ENCODE measurements at places on chromosomes 2 and 18. TPM values are rescaled to one million over a fixed set of nuclear protein-coding genes. Genes with fewer than 3 reads are reported as not detected.

Gene IL36G
- total RNA-seq: not detected

Gene UXS1
- 33.9 TPM for total RNA-seq

Gene ANKRD30BL
- not detected for total RNA-seq

Gene SLC16A14
- total RNA-seq: 2.2 TPM

Gene TMEM198
- 5.3 TPM for total RNA-seq

DNA sequence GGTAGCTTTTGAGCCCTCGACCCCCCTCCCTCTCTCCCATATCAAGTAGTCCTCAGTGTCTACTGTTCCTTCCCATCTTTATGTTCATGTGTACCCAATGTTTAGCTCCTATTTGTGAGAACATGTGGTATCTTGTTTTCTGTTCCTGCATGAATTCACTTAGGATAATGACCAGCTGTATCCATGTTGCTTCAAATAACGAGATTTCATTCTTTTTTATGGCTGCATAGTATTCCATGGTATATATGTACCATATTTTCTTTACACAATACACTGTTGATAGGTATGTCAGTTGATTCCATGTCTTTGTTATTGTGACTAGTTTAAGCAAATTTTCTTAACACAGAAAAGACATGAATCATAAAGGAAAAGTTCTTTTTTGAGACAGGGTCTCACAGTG, 16.5 kb upstream of the NDUFV2 start:
- H3K4me1 ChIP-seq: peaks cover 88% of the 10 kb centered on the region
- peak overlapping the region; percentile 95 for H3K27ac ChIP-seq
- no peaks in the 10 kb centered on the region for H3K27me3 ChIP-seq
- peak overlapping the region; percentile 39 for H3K4me3 ChIP-seq

GRCh38 chr18:26429535-26430226, 118.7 kb downstream of the KCTD1 start:
- no peaks in the 10 kb centered on the region for H3K36me3 ChIP-seq
- no peak for DNase-seq
- no peaks in the 10 kb centered on the region for H3K4me1 ChIP-seq
- H3K27me3 ChIP-seq: no peaks in the 10 kb centered on the region

- no peaks in the 10 kb centered on the region for H3K27me3 ChIP-seq
- no peak overlapping the region for H3K4me3 ChIP-seq
- H3K36me3 ChIP-seq: no peaks in the 10 kb centered on the region
- H3K4me1 ChIP-seq: no peaks in the 10 kb centered on the region
These were observed 15.2 kb downstream of the KIDINS220 start for GRCh38 chr2:8822218-8822617.

GRCh38 chr18:9413576-9413975, 61.7 kb upstream of the RALBP1 start:
- H3K4me1 ChIP-seq: no peaks in the 10 kb centered on the region
- DNase-seq: no peak
- H3K4me3 ChIP-seq: no peak overlapping the region

DNA sequence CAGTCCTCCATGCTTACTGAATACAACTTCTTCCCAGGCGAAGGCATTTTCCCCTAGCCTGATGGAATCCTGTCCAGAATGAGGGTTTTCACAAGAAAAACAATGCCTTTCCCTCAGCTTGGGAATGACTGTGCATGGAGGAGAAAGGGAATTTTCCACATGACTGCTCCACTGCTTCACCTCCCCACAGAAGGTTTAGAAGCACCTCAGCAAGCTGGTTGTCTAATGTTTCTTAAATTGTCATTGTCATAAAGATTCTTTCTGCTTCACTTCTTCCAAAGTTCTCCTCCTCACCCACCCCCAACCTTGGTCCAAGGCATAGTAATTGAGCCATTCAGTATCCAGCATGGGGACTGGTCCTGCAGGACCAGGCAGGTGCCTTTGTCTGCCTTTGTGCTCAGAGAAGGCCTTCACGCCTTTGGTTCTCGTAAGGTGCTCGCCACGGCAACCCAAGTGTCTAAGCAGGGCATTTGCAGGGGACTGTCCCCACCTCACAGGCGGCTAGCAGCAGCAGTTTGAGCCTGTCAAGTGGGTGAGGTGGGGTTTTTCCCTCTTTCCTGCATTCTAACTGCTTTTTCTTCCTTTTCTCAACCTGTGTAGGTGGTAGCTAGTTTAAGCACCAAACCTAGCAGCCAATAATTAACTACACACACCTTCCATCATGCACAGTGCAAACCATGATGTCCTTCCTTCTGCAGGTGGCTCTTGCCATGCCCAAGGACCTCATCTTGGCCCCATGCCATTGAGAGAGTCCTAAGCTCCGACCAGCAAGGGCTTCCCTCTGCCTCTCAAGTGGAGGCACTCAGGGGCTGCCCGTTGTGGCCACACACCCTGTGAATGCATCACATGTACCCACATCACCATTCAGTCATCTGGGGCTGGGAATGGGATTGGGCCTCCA, 65.7 kb upstream of the BCL2L11 start:
- H3K36me3 ChIP-seq: peaks cover 4% of the 10 kb centered on the region
- DNase-seq: peak; percentile 58
- H3K27ac ChIP-seq: no peak overlapping the region
- peak overlapping the region; percentile 36 for H3K4me3 ChIP-seq
- peaks cover 58% of the 10 kb centered on the region for H3K4me1 ChIP-seq

DNA sequence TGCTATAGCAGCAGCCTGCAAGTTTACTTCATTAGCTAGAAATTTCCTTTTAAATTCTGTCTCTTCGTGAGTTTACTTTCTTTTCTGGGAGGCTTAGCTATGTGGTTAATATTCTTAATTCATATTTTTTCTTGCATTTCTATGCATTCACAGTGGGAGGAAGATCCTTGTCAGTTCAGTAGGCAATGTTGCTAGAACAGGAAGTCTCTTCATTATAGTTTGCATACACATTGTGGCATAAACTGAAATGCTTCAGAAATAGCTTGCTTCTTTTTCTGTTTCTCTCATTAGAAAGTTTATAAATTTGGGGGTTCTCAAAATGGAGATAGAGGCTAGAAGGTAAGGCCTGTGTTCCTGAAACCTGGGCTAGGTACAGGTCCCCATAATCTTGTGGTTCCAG, 8.1 kb upstream of the ARHGAP15 start:
- no peaks in the 10 kb centered on the region for H3K27me3 ChIP-seq
- peaks cover 28% of the 10 kb centered on the region for H3K4me1 ChIP-seq
- H3K27ac ChIP-seq: no peak overlapping the region
- no peaks in the 10 kb centered on the region for H3K36me3 ChIP-seq
- no peak for DNase-seq

DNA sequence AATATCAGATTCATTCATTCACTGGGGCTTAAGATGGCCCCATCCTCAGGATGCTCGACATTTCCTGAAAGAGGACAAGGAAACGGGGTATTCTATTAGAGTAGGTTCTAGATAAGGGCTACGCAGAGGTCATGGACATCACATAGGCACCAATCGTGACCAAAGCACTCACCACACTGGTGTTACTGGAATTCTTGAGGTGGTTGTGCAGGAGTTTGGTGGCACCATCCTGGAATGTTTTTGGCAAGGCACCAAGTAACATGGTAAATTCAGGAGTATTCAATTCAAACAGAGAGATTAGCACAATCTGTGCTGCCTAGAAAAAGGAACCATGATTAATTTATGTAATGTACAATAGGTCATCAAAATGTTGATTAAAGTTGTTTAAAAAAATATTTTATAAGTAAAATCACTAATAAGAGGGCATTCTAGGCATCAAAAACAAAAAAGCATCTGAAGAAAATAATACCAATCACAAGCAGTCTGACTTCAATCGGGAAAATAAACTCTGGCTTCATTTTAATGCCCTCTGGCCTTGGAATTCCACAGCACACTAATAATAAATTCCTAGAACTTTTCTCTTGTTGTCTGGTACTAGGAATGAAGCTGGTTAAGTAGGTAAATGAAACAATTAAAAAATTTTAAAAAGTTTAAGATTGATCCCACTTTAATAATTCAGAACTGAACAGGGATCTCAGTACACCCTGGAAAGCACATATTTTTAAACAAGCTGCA, 102.8 kb upstream of the TFCP2L1 start:
- H3K36me3 ChIP-seq: peaks cover 17% of the 10 kb centered on the region
- DNase-seq: no peak
- no peaks in the 10 kb centered on the region for H3K27me3 ChIP-seq
- peaks cover 5% of the 10 kb centered on the region for H3K4me1 ChIP-seq
- no peak overlapping the region for H3K4me3 ChIP-seq
- no peak overlapping the region for H3K27ac ChIP-seq

DNA sequence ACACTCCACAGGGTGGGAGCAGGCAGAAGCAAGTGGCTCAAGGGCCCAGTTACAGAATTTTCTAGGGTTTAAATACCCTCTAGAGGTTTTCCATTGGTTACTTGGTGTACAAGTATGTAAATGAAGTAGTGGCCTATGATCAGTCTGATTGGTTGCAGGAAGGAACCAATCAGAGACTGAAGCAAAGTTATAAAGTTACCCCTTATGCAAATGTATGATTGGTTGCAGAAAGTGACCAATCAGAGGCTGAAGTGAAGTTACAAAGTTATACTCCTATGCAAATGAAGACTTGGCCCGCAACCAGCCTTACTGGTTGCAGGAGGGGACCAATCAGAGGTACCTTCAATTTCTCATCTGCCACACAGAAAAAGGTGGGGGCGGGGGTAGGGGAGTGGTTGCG, 154.6 kb downstream of the INO80D start:
- H3K27ac ChIP-seq: no peak overlapping the region
- peaks cover 39% of the 10 kb centered on the region for H3K27me3 ChIP-seq
- no peak for DNase-seq
- H3K4me1 ChIP-seq: no peaks in the 10 kb centered on the region
- H3K36me3 ChIP-seq: no peaks in the 10 kb centered on the region

GRCh38 chr2:212815453-212815852, 276.9 kb upstream of the ERBB4 start:
- peaks cover 27% of the 10 kb centered on the region for H3K27me3 ChIP-seq
- H3K4me1 ChIP-seq: peaks cover 6% of the 10 kb centered on the region
- H3K27ac ChIP-seq: no peak overlapping the region

- H3K4me1 ChIP-seq: peaks cover 87% of the 10 kb centered on the region
- H3K4me3 ChIP-seq: peak overlapping the region; percentile 45
- H3K36me3 ChIP-seq: peaks cover 28% of the 10 kb centered on the region
- peak; percentile 61 for DNase-seq
These were observed 112.8 kb upstream of the SLC39A10 start for GRCh38 chr2:195543902-195544894.

DNA sequence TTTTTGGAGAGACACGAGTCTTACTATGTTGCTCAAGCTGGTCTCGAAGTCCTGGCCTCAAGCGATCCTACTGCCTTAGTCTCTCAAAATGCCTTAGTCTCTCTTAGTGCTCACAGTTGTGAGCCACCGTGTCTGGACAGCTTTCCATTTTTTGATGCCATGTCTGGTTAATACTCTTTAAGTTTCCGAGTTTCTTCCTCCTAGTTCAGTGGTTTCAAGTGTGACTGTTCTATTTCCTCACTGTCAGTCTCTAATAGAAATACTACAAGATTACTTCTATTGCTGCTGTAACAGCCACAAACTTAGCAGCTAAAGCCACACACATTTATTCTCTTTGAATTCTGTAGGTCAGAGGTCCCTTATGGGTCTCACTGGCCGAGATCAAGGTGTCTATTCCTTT, 125.1 kb upstream of the MGAT5 start:
- H3K36me3 ChIP-seq: no peaks in the 10 kb centered on the region
- DNase-seq: no peak
- no peak overlapping the region for H3K27ac ChIP-seq
- H3K27me3 ChIP-seq: no peaks in the 10 kb centered on the region

DNA sequence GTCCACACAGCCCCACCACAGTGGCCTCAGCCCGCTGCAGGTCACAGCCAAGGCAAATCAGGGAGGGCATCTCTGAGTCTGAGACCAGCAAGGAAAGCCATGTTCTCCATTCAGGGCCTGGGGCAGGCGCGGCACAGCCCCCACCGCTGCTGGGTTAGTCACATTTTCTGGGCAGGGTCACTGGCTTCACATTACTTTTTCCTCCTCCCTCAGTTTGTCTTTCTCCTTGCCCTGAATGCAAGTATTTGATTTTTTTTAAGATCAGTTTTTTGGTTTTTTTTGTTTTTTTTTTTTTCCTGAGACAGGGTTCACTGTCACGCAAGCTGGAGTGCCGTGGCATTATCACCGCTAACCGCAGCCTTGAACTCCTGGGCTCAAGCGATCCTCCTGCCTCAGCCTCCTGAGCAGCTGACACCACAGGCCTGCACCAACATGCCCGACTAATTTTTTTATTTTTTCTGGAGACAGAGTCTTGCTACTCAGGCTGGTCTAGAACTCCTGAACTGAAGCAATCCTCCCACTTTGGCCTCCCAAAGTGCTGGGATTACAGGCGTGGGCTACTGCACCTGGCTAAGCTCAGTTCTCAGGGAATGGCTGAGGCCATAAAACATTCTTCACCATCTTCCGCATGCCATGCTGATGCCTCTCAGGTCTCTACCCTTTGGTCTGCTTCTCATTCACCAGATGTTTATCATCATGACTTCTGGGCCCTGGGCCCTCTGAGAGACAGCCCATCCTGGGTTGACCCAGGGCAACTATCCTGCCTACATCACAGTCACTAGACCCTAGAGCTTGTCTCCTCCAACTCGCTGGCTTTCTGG, 628 bp upstream of the CAPG start:
- H3K36me3 ChIP-seq: no peaks in the 10 kb centered on the region
- peak overlapping the region; percentile 32 for H3K27ac ChIP-seq
- H3K4me1 ChIP-seq: peaks cover 84% of the 10 kb centered on the region
- H3K27me3 ChIP-seq: no peaks in the 10 kb centered on the region
- DNase-seq: no peak

DNA sequence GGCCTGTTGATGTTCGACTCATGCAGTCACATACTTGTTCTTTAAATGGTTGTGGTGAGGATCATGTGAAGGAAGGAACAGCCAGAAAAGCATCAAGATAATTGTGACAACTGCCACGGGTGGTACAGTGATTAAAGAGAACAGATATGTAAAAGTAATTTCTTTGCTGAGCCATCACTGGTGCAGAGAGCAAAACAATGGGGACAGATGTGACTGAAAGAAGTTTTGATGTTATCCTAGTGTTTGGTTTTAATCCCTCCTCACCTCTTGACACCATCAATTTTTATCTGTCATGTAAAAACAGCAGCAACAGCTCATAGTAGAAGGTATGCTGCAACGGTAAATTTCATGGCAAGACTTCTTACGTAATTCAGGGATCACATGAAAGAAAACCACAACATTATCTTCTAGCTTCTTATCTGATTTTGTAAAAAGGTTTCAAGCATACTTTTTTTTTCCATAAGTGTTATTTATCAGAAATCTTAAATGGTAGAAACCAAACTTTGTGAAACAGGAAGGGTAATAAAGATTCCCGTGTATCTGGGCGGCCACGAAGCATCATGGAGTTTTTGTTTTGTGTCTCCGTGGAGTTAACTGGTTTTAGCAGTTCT, 65.2 kb downstream of the PLCL1 start:
- H3K4me3 ChIP-seq: peak overlapping the region; percentile 65
- peaks cover 71% of the 10 kb centered on the region for H3K4me1 ChIP-seq
- H3K36me3 ChIP-seq: no peaks in the 10 kb centered on the region
- peak overlapping the region; percentile 99 for H3K27ac ChIP-seq

- H3K4me3 ChIP-seq: no peak overlapping the region
- H3K27me3 ChIP-seq: no peaks in the 10 kb centered on the region
- no peak overlapping the region for H3K27ac ChIP-seq
- H3K4me1 ChIP-seq: peaks cover 24% of the 10 kb centered on the region
- DNase-seq: no peak
These were observed 114.9 kb downstream of the ICOS start for GRCh38 chr2:204051476-204051875.

Measured in activated T-cell treated with anti-CD3 and anti-CD28 coated beads, Interleukin-2, amount 50 U/mL, for 72 hours (primary cell).